Activated naive CD4-positive, alpha-beta T cell (primary cell): ENCODE measurements at places on chromosomes 7 and 10.

GRCh38 chr7:134212576-134213546 is 85.7 kb downstream of the LRGUK start:
- no peak for DNase-seq

GRCh38 chr10:92965314-92965713 is 95.3 kb upstream of the CYP26C1 start:
- DNase-seq, result no peak

DNA sequence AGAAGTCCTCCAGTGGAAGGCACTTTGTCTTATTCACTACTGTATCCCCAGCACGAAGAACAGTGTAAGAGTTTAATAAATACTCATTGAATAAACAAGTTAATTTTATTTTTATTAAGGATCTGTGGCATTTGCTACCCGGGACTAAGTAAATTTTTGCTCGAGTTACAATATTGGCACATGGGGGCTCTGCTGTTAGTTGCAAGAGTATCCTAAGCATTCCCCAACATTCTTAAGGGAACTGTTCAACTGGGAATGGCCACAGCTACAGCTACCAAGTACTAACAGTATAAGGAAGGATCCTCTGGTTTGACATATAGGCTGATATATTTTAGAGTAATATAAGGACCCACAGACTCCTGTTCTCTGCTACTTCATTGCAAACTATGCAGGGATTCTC is 8.7 kb upstream of the LRRTM3 start:
- DNase-seq, result no peak

- DNase-seq, result no peak
Measured at GRCh38 chr10:123512901-123513775, 153.0 kb upstream of the GPR26 start.

GRCh38 chr7:151626422-151627115 is 106.9 kb upstream of the RHEB start:
- DNase-seq, result no peak

GRCh38 chr10:103879409-103879808 is 24.0 kb upstream of the SH3PXD2A start:
- no peak for DNase-seq

GRCh38 chr7:6675807-6676405 is 30.8 kb downstream of the ZNF12 start:
- no peak for DNase-seq
